BE2C (cell line): ENCODE measurements at places on chromosomes 6 and 20.

DNA sequence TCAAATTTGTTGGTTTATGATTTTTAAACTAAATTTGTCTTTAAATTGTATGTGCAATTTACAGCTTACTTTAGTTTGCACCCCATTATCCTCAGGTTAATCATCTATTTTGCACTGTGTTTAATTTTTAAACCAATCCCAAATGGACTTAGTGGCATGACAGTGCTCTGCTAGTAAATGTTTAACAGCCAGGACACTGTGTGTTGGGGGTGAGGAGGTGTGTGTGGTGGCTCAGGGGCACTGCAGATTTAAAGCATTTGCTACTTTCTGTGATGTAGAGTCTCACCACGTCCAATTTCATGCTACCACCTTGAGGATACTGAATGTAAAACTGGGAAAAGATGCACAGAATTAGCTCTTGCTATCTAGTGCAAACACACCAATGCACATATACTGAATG, 225.7 kb downstream of the HAO1 start:
- DNase-seq, result no peak

GRCh38 chr6:123855506-123855905, 51.8 kb downstream of the NKAIN2 start:
- no peak for DNase-seq

DNA sequence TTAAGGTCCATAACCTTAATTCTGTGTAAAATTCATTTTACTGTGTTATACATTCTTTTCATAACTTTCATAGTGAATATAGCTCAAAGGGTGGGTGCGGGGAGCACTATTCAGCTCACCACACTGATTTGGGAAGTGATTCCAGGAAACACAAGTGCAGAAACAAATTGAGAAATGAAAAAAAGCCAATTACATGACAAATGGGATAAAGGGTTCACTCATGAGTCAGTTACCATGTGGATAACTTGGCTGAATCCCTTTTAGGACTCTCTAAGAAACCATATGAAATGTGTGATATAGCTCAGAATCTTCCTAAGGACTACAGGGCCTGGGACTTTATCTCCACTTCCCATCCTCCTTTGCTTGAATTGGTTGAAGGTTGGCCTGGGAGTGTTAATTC, 3.1 kb upstream of the BTN2A1 start:
- DNase-seq, result no peak

- DNase-seq, result no peak
These were observed 96.7 kb downstream of the FYN start for GRCh38 chr6:111776236-111777221.

DNA sequence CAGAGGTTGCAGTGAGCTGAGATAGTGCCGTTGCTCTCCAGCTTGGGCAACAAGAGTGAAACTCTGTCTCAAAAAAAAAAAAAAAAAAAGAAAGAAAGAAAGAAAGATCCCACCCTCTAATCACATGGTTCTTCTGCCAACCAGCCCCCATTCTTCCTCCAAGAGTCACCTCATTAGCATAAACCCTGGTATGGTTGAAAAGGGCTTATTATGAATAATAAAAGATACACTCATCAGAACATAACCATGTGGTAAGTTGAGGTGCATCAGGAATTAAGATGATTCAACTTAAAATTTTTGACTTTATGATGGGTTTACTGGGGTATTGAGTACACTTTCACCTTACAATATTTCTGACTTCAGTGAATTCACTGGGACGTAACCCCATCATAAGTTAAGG, 793 bp upstream of the TRIM40 start:
- DNase-seq, result no peak

GRCh38 chr20:10724449-10725173, 50.8 kb upstream of the JAG1 start:
- no peak for DNase-seq

- DNase-seq, result no peak
These were observed 31.8 kb downstream of the ZDHHC14 start for GRCh38 chr6:157412791-157413190.

- no peak for DNase-seq
These were observed 53.5 kb downstream of the RAB44 start for GRCh38 chr6:36751091-36751490.

DNA sequence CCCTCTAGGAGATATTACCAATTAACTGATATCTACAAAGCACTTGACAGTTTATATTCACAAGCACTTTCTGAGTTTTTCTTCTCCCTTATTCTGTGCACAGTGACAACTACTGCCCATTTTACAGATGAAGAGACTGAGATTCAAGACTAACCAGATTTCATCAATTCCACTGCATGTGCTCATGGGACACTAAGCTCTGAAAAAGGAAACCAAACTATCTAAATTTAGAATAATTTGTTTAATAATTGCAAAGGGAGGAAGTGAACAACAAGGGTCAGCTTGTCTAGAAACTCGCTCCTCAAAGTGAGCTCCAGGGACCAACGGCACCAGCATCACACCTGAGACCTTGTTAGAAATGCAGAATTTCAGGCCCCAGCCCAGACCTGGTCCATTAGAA, 50.8 kb upstream of the MYLIP start:
- DNase-seq, result no peak

- DNase-seq, result no peak
These were observed 365.8 kb downstream of the SAMD5 start for GRCh38 chr6:147874322-147874721.

DNA sequence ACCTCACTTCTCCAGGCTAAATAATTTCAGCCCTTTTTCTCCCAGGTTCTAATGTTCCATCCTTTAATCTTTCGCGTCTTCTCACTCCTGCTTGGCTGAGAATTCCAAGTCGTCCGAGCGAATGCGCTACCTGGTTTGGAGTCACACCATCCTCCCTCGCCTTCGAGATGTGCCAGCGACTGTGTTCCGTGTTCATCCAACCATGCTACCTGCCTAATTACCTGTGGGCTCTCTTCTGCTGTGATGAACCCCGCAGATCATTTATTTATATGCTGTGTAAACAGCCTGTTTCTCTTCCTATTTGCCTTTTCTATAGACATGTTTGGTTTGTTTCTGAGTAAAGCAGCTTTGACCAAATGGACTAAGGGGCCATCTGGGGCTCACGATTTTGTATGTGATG, 83.5 kb upstream of the TMEM181 start:
- DNase-seq, result no peak

DNA sequence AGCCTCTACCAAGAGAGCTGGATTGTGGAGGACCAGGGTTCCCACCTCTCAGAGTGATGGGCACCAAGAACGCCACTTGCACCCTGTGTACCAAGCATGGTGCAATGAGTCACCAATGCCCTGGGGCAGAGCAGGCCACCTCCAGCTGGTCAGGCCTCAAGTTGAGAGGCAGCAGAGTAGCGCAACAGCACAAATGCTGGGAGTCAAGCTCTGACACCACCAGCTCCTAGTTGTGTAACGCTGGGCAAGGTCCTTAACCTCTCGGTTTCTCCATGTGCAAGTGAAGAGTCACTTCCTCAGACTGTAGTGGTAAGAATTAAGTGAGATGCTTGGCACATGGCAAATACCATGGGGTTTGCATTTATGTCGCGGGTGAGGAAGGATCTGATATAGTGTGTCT, 25.6 kb downstream of the GFOD1 start:
- DNase-seq, result no peak

GRCh38 chr6:73388800-73389512, 5.7 kb upstream of the DDX43 start:
- peak; percentile 61 for DNase-seq

DNA sequence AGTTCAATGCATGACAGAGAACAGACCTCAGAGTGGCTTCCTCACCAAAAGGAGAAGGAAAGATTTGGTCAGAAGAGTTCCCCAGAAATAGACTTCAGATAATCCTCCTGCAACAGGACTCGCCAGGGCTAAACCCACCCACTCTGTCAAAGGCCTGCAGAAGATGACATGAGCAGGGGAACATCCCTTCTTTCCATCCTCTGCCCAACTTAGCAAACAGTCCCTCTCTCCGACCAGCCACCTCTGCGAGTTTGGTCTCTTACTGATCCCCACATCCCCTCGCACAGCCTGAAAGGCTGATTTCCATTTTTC, 7.5 kb downstream of the NFATC2 start:
- no peak for DNase-seq

GRCh38 chr20:46210672-46211330, 92.7 kb downstream of the CD40 start:
- no peak for DNase-seq

- no peak for DNase-seq
These were observed 38.3 kb downstream of the SLC22A23 start for GRCh38 chr6:3418496-3419060.

DNA sequence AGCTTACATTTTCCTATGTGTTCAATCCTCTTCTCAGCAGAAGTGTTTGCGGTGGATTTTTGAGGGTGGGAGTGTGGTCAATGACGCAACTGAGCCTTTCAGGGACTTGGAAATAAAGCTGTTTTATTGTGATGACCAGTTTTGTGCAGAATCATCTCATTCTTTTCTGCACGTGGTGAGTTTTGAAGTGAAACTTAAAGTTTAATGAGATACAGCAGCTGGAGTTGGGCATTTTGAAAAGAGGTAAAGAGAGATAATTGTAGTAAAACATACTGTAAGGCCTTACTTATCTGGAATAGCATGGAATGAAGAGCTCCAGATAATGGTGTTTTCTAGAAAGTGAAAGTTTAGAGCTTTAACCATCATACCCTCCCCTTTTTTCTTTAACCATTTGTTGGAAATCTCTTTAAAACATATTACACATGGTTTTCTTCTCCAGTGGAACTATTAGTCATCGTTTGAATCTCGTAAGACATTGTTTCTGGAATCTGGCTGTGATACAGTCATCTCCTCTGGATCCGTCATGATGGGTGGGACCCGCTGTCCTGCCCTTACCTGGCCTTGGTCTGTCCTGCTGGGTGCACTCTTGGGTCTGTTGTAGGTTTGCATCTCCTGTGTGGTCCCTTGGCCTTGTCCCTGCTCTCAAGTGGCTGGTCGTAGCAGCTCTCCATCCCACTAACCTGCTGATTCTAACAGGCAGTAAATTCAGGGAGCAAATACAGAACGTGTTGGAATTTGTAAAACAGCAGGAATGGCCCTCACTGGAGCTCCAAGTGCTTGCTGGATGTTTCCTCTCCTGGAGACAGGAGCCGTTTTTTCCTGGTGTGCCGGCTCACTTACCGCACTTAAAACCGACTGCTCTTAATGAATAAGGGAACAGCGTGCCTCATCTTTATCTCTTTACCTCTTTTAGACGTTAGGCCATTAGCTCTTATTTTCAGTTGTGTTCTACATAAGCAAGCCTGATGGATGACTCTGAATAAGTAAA, 29.8 kb downstream of the UST start:
- no peak for DNase-seq

DNA sequence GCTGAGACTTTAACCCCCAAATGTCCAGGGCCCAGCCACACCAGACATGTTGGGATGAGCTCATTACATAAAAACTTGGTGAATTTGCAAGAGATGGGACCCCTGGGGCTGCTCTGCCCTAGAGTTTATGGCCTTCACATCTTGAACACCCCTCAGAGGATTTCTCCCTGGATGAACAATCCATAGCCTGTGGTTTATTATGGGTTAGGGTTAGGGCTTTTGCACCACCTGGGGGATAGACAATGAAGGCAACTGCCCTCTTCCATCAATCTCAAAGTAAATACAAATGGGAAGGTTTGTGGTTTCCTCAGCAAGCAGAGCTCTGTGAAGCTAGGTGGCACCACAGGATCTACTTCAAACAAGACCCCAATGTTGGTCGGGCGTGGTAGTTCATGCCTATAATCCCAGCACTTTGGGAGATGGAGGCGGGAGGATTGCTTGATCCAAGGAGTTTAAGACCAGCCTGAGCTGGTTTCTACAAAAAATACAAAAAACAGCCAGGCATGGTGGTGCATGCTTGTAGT, 17.4 kb downstream of the SPINT3 start:
- DNase-seq, result no peak

- DNase-seq, result no peak
These were observed 40.3 kb downstream of the STX11 start for GRCh38 chr6:144190593-144190992.

DNA sequence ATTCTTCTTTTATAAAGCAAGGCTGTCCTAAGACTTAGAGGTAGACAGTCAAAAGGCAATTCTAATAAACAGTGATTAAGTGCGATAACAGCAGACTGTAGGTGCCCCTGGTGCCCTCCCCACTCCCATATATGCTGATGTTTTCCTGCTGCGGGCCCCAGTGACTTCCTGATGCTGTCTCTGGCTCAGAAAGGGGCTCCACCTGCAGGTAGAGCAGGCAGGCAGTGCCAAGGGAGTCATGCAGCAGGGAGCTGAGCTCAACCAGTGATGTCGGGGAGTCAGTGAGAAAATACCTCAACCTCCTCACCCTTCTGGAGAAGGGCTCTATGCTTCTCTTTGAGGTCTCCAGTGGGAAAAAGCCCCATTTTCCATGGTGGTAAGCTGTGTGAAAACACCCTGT, 126.7 kb upstream of the SSTR4 start:
- DNase-seq, result no peak

- no peak for DNase-seq
These were observed 511 bp downstream of the VARS1 start for GRCh38 chr6:31794866-31795615.

GRCh38 chr6:98669371-98669770, 165.0 kb upstream of the POU3F2 start:
- DNase-seq, result no peak

DNA sequence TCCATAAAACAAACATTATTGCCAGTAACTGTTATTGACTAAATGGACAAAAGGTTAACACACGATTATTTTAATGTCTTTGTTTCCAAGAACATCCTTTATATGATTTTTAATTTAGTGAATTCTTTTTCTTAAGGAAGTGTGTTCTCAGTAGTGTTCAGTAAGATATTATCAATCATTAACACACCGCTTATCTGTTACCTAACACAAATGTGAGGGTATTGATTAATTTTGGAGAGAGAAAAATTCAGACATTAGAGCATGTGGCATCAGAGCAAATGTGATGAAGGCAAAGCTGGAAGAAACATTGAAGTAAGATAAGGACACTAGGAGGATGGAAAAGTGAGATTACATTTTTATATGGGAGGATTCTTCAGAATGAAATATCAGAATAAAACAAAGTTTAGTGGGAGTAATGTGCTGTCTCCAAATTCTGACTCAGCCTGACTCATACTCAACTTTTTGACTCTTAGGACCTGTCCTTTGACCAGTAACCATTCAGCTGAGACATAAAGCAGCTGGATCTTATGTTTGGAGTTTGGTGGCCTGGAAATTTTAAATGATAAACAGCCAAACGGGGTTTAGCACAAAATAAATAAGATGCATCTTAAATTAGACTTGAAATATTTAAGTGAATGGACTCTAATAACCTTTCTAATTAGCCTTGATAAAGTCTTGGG, 348.6 kb downstream of the CD109 start:
- no peak for DNase-seq

- no peak for DNase-seq
These were observed 12.4 kb downstream of the CD40 start for GRCh38 chr20:46130534-46130933.

GRCh38 chr6:37723016-37723415, 25.3 kb upstream of the MDGA1 start:
- DNase-seq, result no peak

- DNase-seq, result peak; percentile 53
These were observed 61.6 kb downstream of the KIAA0319 start for GRCh38 chr6:24584382-24584720.
